Urothelium cell line (cell line): ENCODE measurements at places on chromosomes 11 and 22.

DNA sequence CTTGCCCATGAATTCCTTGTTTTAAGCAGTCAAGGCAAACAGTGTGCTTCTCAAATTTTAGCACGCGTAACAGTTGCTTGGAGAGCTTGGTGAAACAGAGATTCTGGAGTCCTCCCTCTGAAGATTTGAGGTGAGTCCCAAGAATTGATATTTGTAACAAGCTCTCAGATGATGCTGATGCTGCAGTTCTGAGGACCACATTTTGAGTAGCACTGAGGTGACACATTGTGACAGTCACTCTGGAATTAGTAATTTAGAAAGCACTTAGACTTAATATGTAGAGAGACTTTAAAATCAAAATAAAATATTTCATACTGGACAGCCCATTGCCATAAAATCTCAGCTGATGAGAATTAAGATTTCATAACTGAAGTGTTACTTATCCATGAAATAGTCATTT lies 38.5 kb downstream of the DNAJC24 start:
- DNase-seq = no peak

- no peak for DNase-seq
Measured at GRCh38 chr11:4191031-4191571, 96.5 kb downstream of the RRM1 start.

DNA sequence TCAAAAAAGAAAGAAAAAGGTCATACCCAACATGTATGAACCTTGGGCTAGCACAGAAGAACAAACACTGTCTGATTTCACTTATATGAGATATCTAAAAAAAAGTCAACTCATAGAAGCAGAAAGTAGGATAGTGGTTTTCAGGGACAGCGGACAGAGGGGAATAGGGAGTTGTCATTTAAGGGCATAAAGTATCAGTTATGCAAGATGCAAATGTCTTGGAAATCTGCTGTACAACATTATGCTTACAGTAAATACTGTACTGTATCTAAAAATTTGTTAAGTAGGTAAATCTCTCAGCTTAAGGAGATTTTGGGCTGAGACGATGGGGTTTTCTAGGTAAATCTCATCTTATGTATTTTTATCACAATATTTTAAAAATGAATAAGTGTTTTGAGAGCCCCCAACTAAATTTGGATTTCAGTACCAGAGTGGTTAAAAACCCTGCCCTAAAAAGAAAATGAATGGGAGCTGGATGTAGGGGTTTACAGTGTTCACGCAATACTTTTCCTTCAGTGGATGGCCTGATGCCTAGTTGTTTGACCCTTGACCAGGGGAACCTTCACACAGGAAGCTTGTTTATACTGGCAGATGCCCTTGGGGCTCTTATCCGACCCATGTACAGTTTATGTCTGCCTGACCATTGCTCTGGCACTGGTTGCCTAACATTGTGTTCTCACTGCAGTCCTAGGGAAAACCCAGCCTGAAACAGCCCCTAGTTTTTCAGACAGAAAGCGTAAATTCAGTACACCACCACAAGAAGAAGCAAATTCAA lies 34.8 kb downstream of the SLC22A9 start:
- no peak for DNase-seq

GRCh38 chr11:12285106-12285505 lies 92.3 kb upstream of the PARVA start:
- no peak for DNase-seq

- DNase-seq = no peak
Measured at GRCh38 chr11:130055617-130056016, 14.1 kb upstream of the APLP2 start.

GRCh38 chr11:119663279-119663678 lies 65.7 kb downstream of the NECTIN1 start:
- no peak for DNase-seq

DNA sequence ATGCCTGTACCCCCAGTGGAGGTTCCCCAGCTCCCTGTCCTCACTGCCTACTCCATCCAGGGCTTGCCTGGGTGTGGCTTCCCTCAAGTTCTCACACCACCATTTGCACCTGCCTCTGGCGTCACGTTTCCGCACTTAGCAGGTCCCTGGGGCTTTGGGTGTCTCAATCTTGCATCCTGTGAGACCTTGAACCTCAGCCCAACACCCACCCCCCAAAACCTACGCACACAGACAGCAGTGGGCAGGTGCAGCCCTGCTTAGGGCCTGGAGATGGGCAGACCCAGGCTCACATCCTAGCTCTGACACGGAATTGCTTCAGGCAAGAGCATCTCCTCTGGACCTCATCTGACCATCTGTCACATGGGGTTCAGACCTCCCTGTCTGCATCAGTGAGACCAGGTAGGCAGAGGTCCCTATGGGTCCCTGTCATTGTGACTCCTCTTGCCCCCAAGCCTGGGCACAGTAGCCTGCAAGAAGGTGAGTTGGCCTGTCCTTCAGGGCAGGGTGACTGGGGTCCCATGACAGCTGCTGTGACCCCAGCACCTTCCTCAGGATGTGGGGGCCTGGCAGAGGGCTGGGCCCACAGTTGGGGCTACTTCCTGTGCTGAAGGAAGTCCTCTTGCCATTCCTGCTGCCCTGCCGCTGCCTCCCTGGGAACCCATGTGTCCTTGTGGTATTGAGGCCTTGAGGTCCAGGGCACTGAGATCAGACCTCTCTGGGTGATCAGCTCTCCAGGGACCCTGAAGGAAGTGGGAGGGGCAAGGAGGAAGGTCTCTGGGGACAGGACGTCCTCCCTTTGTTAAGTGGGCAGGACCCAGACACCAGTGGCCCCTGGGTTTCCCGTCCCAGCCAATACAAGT lies 2.0 kb downstream of the SIPA1 start:
- DNase-seq = no peak

GRCh38 chr11:13958641-13959400 lies 3.7 kb upstream of the SPON1 start:
- no peak for DNase-seq

GRCh38 chr11:5096011-5096410 lies 26.6 kb downstream of the OR52E1 start:
- no peak for DNase-seq

DNA sequence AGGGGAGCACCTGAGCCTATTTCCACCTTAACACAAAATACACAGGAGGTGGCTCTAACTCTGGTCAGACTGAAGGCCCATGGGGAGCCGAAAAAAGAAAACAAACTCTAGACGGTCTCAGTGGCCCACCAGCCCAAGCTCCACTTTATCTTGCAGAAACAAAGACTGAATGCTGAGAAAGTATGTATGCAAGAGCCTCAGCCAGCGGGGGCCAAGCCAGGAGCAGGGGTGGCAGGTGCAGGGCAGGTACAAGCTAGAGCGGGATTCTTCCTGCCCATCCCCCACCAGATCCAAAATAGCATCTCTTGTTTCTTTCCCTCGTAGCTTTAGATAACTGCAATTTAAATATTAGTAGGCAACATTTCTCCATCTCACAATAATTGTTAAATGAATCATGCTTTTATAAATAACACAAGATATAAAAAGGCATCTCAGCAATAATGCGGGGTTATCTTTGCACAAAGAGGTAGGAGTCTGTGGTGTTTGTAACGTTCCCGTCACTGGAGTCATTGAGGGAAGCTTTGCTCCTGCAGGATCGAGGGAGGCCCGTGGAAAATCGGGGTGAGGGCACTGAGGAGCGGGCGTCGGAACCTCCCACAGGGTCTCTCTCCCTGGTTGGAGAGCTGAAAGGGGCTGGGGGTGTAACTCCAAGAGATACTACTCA lies 418.0 kb downstream of the SHANK2 start:
- no peak for DNase-seq

DNA sequence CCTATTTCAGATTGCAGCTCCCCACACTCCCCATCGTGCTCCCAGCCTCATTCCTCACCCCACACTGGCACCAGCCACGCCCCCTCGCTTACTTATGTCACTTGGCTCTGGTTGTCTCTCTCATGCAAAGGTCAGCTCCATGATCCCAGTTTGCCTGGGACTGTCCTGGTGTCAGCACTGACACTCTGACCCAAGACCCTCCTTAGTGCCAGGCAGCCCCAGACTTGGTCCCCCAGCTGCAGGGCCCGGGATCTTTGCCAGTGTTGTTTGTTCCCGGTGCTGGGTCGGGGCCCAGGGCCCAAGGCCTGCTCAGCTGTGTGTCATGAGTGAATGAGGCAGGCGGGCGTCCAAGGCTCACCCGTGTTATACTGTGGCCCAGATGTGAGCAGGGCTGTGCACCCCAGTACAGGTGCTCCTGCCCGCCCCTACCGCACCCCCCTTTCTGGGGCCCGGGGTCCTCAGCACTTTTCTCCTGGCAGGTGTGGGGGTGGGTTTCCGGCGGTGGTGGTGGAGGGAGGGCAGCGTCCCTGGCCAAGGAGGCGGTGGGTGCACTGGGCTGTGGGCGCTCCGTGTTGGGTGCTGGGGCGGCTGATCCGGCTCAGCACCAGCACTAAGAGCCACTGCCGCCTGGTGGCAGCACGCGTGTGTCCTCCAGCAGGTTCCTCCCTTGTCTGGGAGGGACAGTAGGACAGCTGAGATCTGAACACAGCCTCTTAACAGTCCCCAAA lies 19.5 kb downstream of the IL17REL start:
- DNase-seq = no peak

GRCh38 chr22:44096736-44097135 lies 72.6 kb downstream of the PARVB start:
- no peak for DNase-seq
